H4 (cell line): ENCODE measurements at places on chromosomes 2 and 18. TPM values are rescaled to one million over a fixed set of nuclear protein-coding genes. Genes with fewer than 3 reads are reported as not detected.

DNA sequence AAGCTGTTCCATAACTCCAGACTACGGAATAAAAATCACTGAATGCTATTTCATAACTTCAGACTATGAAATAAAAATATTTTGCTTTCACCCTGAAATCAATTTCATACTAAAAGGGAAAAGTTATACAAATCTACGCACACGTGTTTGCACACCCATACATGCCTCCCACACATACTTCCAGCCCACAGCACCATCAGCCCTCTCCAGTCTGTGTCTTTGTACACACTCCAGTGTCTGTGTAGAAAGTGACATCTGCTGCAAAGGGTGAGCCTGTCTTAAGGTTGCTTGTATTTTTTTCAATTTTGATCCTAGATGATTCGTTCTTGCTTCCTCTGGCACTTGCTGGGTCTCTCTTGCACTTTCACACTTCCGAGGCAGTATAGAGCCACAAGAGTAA, 53.6 kb downstream of the VIT start:
- DNase-seq, result no peak

The CFAP65 gene
- total RNA-seq, result 0.10 TPM in 1 of 2 replicates, not detected in the other

The RETSAT gene
- total RNA-seq, result 13.1 and 14.1 TPM in 2 replicates

GRCh38 chr18:23893653-23894052, 120.9 kb upstream of the TTC39C start:
- DNase-seq, result no peak

DNA sequence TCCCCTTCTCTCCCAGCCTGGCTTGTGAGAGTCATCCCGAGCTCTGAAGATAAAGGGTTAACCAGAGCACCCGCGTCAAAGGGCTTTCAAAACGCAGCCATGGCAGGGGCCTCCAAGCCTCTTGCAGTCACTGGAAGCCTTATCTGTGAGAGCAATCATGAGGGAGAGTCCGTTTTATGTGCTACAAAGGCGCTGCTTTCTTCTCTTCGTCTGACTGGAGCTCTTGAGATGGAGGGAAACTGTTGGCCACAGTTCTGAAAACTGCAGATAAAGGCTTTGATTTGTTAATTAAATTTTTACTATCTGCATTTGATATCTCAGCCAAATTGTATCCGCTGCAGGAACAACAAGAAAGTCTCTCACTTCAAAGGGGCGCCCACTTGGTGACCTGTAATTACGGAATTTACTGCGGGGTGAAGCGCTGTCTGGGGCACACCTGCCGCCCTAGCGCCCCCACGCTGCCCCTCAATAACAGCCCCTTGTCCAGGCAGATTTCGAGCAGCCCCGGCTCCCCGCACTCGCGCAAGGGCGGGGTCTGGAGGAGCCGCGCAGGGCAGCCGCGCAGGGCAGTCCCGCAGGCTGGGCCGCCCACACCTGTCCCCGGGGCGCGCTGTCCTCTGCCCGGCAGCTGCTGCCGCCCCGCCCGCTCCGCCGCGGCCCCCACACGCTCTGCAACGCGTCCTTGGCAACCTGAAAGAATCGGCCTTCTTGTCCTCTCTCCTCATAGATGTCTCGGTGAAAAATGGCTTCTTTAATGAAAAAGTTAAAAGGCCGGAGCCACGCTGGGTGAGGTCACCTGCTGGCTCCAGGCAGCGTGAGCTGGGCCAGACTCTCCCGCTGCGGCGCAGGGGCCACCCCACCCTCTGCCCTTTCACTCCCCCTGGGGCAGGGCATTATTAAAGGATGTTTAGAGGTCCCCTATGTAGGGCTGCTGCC, 217.9 kb downstream of the VAPA start:
- DNase-seq, result no peak

DNA sequence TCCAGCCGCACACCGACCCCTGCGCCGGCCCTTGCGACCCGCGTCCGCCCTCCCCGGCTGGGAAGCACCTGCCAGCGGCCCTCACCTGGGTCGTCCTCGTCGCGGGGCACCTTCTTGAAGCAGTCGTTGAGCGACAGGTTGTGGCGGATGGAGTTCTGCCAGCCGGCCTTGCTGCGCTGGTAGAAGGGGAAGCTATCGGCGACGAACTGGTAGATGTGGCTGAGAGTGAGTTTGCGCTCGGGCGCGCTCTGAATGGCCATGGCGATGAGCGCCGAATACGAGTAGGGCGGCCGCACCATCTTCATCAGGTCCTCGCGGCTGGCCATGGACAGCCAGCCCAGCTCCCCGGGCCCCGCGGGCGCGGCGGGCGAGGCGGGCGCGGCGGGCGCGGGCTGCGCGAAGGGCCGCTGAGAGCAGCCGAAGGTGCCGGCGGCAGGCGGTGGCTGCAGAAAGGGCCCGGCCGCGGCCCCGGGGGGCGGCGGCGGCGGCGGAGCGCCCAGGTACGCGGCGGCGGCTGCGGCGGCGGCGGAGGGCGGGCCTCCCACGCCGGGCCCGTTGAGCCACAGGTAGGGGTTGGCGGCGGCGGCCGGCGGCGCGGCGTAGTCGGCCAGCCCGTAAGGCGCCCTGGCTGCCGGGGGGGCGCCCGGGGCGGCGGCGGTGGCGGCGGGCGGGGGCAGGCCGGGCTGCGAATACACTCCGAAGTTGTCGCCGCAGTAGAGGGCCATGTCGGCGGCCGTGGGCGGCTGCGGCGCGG, 505 bp downstream of the FOXI3 start:
- no peak for DNase-seq

The IL36G gene
- total RNA-seq, result not detected in 2 replicates

The SLC1A4 gene
- 27.0 and 30.1 TPM in 2 replicates for total RNA-seq

The LBX2 gene
- total RNA-seq, result 0.97 TPM in 1 of 2 replicates, not detected in the other

GRCh38 chr2:175575346-175576258, 394.1 kb upstream of the ATP5MC3 start:
- DNase-seq, result no peak

GRCh38 chr18:11849841-11850634, 1.2 kb upstream of the CHMP1B start:
- DNase-seq, result peak; percentile 94

- DNase-seq, result peak; percentile 71
Observed at GRCh38 chr18:75624869-75625268, 197.4 kb upstream of the SMIM21 start.

The CENPA gene
- 24.8 and 30.2 TPM in 2 replicates for total RNA-seq

- peak; percentile 90 for DNase-seq
Observed at GRCh38 chr2:47225061-47225783, 70.1 kb upstream of the STPG4 start.

The SLC14A1 gene
- total RNA-seq, result 257 and 276 TPM in 2 replicates

- no peak for DNase-seq
Observed at GRCh38 chr18:46009125-46009840, 42.2 kb upstream of the EPG5 start.

The CCDC138 gene
- total RNA-seq, result 8.8 and 10.7 TPM in 2 replicates
